Thoracic aorta (tissue), 2 donors: ENCODE measurements at places on chromosomes 13 and 19. TPM values are rescaled to one million over a fixed set of nuclear protein-coding genes. Genes with fewer than 3 reads are reported as not detected.

- H3K4me1 ChIP-seq, result no peaks in the 10 kb centered on the region
- no peak for DNase-seq
- no peak overlapping the region for H3K27ac ChIP-seq
- H3K4me3 ChIP-seq, result no peak overlapping the region
Measured at GRCh38 chr13:35925669-35926068, 205.5 kb downstream of the DCLK1 start.

GRCh38 chr13:98371516-98372023 lies 194.5 kb upstream of the RNF113B start:
- no peak overlapping the region for H3K4me3 ChIP-seq
- no peaks in the 10 kb centered on the region for H3K27me3 ChIP-seq
- H3K27ac ChIP-seq, result no peak overlapping the region
- H3K4me1 ChIP-seq, result no peaks in the 10 kb centered on the region

- no peaks in the 10 kb centered on the region for H3K27me3 ChIP-seq
- H3K4me1 ChIP-seq, result peaks cover 43% of the 10 kb centered on the region
- DNase-seq, result no peak
- peak overlapping the region; percentile 79 for H3K4me3 ChIP-seq
- H3K27ac ChIP-seq, result no peak overlapping the region
Measured at GRCh38 chr19:45496349-45496953, 396 bp downstream of the RTN2 start.

ATP4B gene
- total RNA-seq, result not detected

DNA sequence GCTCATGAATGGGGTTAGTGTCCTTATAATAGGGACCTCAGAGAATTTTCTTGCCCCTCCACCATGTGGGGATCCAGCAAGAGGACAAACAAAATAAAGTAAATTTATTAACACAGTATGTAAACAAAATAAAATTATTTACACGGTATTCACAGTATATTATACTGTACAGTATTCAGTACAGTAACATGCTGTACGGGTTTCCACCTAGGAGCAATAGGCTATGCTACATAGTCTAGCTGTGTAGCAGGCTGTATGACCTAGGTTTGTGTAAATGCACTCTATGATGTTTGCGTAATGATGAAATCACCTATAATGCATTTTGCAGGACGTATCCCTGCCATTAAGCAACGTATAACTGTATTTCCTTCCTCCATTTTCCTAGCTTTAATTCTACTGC lies 11.8 kb upstream of the DIAPH3 start:
- DNase-seq, result no peak
- no peaks in the 10 kb centered on the region for H3K36me3 ChIP-seq
- no peaks in the 10 kb centered on the region for H3K4me1 ChIP-seq

DNA sequence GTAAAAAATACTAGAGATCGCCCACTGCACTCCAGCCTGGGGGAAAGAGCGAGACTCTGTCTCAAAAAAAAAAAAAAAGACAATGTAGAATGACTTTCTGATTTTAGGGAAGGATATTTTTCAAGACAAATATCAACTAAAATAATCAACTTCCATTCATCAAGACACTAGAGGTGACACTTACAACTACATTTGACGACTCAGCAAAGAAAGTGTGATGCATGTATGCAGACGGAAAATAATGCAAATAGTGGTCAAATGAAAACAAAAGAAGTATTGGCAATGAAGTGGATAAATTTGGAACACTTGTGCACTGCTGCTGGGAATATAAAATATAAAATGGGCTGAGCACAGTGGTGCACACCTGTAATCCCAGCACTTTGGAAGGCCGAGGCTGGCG lies 12.2 kb downstream of the TMEM161A start:
- H3K4me3 ChIP-seq, result no peak overlapping the region
- no peaks in the 10 kb centered on the region for H3K27me3 ChIP-seq
- no peak for DNase-seq
- no peaks in the 10 kb centered on the region for H3K4me1 ChIP-seq
- no peak overlapping the region for H3K27ac ChIP-seq
- peaks cover 5% of the 10 kb centered on the region for H3K36me3 ChIP-seq

GRCh38 chr13:64675255-64675892 lies 2554.8 kb downstream of the PCDH9 start:
- no peak overlapping the region for H3K27ac ChIP-seq
- no peak overlapping the region for H3K4me3 ChIP-seq
- no peaks in the 10 kb centered on the region for H3K27me3 ChIP-seq
- DNase-seq, result no peak
- H3K4me1 ChIP-seq, result no peaks in the 10 kb centered on the region
- H3K36me3 ChIP-seq, result no peaks in the 10 kb centered on the region

DNA sequence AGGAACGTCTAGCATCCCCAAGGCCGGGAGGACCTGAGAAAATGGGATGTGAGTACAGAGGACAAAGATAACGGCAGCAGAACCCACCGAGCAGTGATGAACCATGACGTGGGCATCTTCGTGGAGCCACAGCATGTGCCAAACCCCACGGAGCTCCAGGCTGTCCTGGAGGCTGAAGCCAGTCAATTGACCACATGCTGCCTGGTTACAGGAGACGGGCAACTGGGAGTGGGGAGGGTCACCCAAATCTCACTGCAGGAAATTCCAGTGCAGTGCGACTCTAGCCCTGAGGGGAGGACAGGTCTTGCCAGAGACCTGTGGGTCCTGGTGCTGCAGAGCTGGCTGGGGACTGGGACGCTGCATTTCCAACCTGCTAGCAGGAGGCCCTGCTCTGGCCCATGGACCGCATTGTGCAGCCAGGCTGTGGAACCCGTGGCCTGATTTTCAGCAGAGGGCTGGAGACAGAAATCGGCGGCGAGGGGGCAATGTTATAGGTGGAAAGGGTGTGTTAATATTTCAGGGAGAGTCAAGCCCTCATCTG lies 3.2 kb upstream of the GRTP1 start:
- no peaks in the 10 kb centered on the region for H3K27me3 ChIP-seq
- no peak overlapping the region for H3K4me3 ChIP-seq
- H3K36me3 ChIP-seq, result no peaks in the 10 kb centered on the region
- no peak for DNase-seq
- no peak overlapping the region for H3K27ac ChIP-seq
- H3K4me1 ChIP-seq, result peaks cover 3% of the 10 kb centered on the region

- no peak overlapping the region for H3K4me3 ChIP-seq
- DNase-seq, result no peak
- H3K4me1 ChIP-seq, result peaks cover 10% of the 10 kb centered on the region
- H3K27ac ChIP-seq, result peak overlapping the region; percentile 62
- no peaks in the 10 kb centered on the region for H3K27me3 ChIP-seq
- H3K36me3 ChIP-seq, result peaks cover 23% of the 10 kb centered on the region
Measured at GRCh38 chr13:32262165-32262564, 53.0 kb downstream of the ZAR1L start.

DNA sequence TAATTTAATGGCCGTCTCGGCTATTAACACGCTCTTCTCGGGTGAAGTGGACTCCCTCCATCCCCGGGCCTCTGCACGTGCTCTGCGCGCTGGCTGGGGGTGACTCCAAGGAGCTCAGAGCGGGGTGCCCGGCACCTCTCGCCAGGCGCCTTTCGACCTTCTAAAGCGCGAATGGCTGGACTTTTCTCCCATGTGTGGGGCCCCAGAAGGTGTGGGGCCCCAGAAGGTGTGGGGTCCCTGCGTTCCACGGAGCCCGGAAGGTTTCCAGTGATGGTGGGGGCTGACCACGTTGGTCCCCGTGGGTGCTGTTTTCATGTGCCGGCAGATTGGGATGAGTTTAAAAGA lies 3.3 kb upstream of the ALOX5AP start:
- no peak for DNase-seq
- H3K27me3 ChIP-seq, result no peaks in the 10 kb centered on the region
- H3K4me3 ChIP-seq, result no peak overlapping the region
- no peak overlapping the region for H3K27ac ChIP-seq
- H3K4me1 ChIP-seq, result peaks cover 9% of the 10 kb centered on the region
- H3K36me3 ChIP-seq, result no peaks in the 10 kb centered on the region

NTN5 gene
- 0.54 TPM for total RNA-seq

- peaks cover 4% of the 10 kb centered on the region for H3K36me3 ChIP-seq
- DNase-seq, result no peak
- no peaks in the 10 kb centered on the region for H3K4me1 ChIP-seq
- H3K27me3 ChIP-seq, result no peaks in the 10 kb centered on the region
- no peak overlapping the region for H3K4me3 ChIP-seq
Measured at GRCh38 chr19:50300814-50301606, 28.2 kb downstream of the KCNC3 start.

GRCh38 chr13:85717921-85718320 lies 81.3 kb downstream of the SLITRK6 start:
- no peaks in the 10 kb centered on the region for H3K27me3 ChIP-seq
- H3K36me3 ChIP-seq, result no peaks in the 10 kb centered on the region
- H3K4me1 ChIP-seq, result no peaks in the 10 kb centered on the region
- no peak overlapping the region for H3K27ac ChIP-seq
- no peak overlapping the region for H3K4me3 ChIP-seq
- DNase-seq, result no peak

DNA sequence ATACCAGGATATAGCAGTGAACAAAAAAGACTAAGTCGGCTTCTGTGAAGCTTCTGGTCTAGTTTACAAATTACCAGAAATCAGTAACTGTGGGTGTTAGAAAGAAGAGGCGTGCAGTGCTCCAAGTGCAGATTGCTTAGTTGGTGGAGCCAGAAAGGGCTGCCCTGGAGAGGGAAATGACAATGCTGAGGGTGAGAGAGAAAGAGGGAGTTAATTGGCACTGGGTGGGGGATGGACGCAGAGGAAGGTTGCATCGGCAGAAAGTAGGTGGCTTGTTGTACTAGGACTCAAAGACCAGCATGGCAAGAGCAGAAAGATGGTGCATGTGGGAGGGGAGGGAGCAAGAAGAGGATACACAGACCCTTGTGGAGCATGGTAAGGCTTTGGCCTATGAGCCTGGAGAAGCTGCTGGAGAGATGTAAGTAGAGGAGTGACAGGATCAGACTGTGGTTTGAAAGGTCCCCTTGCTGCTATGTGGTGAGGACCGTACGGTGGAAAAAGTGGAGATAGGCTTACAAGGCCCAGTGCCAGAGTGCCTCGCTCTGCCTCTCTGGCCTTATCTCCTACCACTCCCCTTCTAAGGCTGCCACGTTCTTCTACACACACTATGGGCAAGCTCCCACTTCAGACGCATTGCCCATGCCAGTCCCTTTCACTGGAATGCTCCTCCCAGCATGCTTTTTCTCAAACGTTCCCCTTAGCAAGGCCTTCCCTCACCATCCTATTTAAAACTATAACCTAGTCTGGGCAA lies 13.5 kb downstream of the SMG9 start:
- no peak for DNase-seq
- no peak overlapping the region for H3K27ac ChIP-seq
- H3K4me3 ChIP-seq, result no peak overlapping the region

DNA sequence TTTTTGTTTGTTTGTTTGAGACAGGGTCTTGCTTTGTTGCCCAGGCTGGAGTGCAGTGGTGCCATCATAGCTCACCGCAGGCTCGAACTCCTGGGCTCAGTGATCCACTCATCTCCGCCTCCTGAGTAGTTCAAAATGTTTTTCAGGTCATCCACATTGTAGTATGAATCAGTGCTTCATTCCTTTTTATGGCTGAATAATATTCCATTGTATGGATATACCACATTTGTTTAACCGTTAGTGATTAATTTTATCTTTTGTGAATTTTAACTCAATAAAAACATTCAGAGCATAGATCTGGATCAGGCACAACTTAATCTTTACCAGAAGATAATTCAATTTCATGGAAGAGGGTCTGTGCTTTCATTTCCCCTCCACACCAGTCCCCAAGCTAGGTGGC lies 47.7 kb downstream of the VAV1 start:
- no peaks in the 10 kb centered on the region for H3K27me3 ChIP-seq
- H3K4me1 ChIP-seq, result no peaks in the 10 kb centered on the region
- no peak for DNase-seq
- no peaks in the 10 kb centered on the region for H3K36me3 ChIP-seq
- no peak overlapping the region for H3K27ac ChIP-seq

DNA sequence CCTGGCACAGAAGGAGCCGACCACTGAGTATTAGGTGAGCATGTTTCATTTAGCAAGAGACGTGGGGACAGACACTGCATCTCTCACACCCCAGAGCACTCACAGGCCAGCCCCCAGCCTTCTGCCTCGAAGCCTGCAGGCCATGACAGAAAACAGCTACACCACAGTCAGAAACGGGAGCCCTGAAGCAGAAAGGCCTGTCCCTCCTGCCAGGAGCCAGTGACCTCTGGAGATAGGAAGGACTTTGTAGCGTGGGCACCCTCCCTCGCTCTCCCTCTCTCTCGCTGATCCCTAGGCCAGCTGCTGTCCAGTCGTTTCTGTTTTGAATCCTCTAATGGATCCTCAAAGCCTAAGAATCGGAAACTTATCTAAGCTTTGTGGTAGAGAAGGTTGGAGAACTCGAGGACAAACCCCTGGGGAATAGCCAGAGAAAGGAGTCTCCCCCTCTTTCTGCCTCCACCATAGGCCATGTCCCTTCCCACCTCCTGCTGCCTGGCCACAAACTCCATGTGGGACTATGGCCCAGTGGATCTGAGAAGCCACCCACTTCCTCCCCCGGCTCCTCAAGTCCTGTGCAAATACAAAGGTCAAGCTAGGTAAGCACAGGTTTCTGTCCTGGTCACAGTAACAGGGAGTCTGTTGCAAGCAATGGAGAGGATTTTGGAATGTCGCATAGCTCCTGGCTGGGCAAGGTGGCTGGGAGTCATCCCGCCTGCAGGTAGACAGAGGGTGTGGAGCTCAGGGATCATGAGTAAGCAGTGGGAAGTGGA lies 95.1 kb downstream of the NUFIP1 start:
- no peaks in the 10 kb centered on the region for H3K36me3 ChIP-seq
- no peak overlapping the region for H3K27ac ChIP-seq
- DNase-seq, result no peak
- H3K4me3 ChIP-seq, result no peak overlapping the region
- H3K4me1 ChIP-seq, result no peaks in the 10 kb centered on the region
- H3K27me3 ChIP-seq, result no peaks in the 10 kb centered on the region

TEX101 gene
- not detected for total RNA-seq

GRCh38 chr19:45001087-45001739 lies at the start of gene RELB:
Gene RELB, plus strand, starts transcription at chr19:45001464. Its CDS starts 116 bp downstream, at chr19:45001580.
- DNase-seq, result peak; percentile 78
- H3K4me3 ChIP-seq, result peak within 1 kb of the TSS; percentile 100
- peak within 1 kb of the TSS; percentile 99 for H3K27ac ChIP-seq
- no peaks in the 10 kb centered on the region for H3K36me3 ChIP-seq
- H3K4me1 ChIP-seq, result peaks cover 12% of the 10 kb centered on the region

DNA sequence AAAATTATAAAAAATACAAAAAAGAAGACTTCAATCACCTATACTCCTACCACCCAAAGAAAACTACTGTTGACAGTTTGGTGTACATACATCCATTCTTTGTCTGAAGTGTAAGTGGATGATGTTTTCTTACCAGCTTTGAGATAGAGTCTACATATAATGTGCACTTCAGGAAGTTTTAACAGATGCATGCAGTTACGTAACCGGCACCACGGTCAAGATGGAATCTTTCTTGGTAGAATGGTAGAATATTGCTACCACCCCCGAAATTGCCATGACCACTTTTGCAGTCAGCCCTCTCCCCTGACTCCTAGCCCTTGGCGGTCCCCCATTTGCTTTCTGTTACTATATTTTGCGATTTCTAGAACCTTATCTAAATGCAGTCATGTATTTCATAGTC lies 1.4 kb downstream of the CUL4A start:
- peaks cover 23% of the 10 kb centered on the region for H3K4me1 ChIP-seq
- no peak for DNase-seq
- H3K36me3 ChIP-seq, result no peaks in the 10 kb centered on the region
- peak overlapping the region; percentile 82 for H3K4me3 ChIP-seq
- H3K27me3 ChIP-seq, result no peaks in the 10 kb centered on the region
